Fibroblast of villous mesenchyme (primary cell): ENCODE measurements at places on chromosomes 7 and 10.

- no peak for DNase-seq
Observed at GRCh38 chr10:97771913-97772823, at the start of gene SFRP5. SFRP5 (minus strand) TSS chr10:97771999; CDS start chr10:97771833, 166 bp downstream.

- no peak for DNase-seq
Observed at GRCh38 chr10:31888442-31888841, 40.2 kb downstream of the ARHGAP12 start.

DNA sequence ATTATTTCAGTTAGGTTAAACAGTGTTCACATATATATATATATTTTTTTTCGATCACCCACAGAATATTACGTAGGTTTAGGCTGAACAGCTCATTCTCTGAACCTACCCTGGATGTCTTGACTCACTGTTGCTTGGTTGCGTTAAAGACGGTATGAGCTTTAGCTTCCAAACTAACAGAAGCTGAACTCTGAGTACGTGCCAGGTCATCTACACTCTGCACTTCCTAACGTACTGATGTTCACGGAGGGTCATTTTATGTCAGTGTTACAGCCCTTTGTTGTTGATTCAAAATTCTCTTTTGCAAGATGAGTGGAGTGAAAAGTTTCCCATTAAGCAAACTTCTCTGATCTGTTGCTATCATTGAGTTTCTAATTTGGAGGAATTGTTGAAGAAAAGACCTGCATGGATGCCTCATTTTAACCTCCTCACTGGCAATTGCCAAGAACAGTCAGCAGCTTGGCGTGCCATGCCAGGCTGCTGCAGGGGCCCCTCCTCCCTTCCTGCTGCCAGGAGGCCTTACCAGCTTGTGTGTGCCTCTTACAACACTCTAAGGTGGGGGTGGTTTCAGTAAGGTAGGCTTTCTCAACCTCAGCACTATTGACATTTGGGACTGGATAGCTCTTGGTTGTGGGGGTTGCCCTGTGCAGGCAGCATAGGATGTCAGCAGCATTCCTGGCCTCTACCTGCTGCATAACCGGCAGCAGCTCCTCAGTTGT, 44.3 kb downstream of the INSYN2A start:
- no peak for DNase-seq

GRCh38 chr7:134778941-134779740, at the start of gene CALD1:
CALD1 (plus strand) TSS chr7:134779634; CDS start chr7:134867734, 88,100 bp downstream.
- peak; percentile 98 for DNase-seq

DNA sequence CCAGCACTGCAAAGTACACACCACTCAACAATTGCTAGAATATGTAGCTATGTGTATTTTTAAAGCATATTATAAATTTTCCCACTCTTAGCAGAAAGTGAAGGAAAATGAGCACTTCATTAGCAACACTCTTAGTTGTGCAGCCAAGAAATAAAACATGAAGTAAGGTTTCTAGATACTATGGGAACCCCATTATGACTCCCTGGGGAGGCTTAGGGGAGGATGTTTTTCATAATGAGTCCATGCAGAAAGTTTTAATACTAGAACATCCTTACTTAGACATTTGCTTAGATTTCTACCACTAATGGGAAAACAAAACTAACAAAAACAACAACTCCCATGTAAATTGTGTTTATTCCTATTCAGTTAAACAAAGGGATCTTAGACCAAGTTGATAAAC, 148.4 kb upstream of the HDAC9 start:
- peak; percentile 51 for DNase-seq

- no peak for DNase-seq
Observed at GRCh38 chr7:15936991-15937390, 250.5 kb upstream of the MEOX2 start.

GRCh38 chr7:39002755-39003154, 25.0 kb downstream of the POU6F2 start:
- no peak for DNase-seq

DNA sequence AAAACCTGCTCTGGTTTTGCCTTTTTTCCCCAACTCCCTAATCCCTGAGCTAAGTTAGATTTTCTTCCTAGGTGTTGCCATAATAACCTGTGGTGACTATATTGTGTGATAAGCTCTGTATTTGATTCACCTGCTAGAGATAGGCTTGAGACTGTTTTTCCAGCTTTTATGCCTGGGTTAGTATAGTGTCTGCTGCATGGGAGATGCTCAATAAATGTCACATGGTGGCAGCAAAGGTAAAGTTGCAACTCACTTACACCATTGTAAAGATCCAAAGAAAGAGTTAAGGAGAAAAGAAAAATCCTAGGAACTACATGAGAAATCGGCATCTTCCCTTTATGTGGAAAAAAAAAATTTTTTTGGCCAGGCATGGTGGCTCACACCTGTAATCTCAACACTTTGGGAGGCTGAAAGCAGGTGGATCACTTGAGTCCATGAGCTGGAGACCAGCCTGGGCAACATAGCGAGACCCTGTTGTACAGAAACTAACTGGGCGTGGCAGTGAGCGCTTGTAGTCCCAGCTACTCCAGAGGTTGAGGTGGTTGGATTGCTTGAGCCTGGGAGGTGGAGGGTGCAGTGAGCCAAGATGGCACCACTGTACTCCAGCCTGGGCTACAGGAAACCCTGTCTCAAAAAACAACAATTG, 3.7 kb downstream of the CCNJ start:
- no peak for DNase-seq
